ENCODE measurements at places on chromosomes 6 and 20.
A peak's percentile ranks its signal among the peaks of the same experiment; 100 is the strongest.

DNA sequence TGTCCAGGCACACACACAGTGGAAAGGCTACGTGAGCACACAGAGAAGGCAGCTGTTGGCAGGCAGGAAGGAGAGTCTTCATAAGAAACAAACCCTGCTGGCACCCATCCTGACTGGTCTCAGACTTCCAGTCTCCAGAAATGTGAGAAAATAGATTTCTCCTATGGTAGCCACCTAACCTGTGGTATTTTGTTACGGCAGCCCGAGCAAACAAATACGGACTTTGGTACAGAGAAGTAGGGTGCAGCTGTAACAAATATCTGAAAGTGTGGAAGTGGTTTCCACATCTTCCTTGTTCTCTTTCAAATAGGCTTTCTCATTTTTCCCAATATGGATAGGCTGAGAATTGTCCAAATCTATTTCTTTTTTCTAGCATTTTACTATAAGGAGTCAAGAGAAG is 94.6 kb downstream of the ADGB start:
- DNase-seq: no peak

- no peak for DNase-seq
These were observed 534 bp downstream of the KIAA1755 start for GRCh38 chr20:38260025-38260377.

GRCh38 chr20:57698867-57699275 is 10.9 kb downstream of the PMEPA1 start:
- no peak for DNase-seq

GRCh38 chr6:130019326-130020072 is 1.1 kb downstream of the L3MBTL3 start:
- peak; percentile 47 for DNase-seq

- no peak for DNase-seq
These were observed 25.3 kb downstream of the RIPOR2 start for GRCh38 chr6:24910331-24910960.

- DNase-seq: no peak
These were observed 112.5 kb downstream of the SOBP start for GRCh38 chr6:107602321-107603005.

DNA sequence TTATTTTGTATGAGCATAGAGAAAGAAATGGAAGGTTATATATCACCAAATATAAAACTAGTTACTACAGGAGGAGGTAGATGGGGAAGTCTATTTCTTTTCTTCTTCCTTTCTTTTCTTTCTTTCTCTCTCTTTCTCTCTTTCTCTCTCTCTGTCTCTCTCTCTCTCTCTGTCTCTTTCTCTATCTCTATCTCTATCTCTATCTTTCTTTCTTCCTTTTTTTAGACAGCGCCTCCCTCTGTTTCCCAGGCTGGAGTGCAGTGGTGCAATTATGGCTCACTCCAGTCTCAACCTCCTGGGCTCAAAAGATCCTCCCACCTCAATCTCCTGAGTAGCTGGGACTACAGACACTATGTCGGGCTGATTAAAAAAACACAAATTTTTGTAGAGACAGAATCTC is 10.2 kb upstream of the SGK1 start:
- DNase-seq: no peak

DNA sequence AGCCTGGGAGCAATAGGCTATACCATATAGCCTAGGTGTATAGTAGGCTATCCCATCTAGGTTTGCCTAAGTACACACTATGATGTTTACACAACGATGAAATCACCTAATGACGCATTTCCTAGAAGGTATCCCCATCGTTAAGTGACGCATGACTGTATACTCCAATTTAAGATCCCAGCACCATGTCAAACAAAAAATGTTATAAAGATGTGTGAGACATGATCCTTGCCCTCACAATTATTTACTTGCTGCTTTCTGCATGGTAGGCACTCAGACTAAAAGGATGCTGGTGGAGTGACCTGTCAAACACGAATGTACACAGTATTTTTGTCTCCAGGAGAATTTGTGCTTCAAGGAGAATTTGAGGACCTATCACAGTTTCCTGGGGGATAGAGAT is 32.3 kb downstream of the SNAP25 start:
- no peak for DNase-seq

- DNase-seq: no peak
These were observed 37.0 kb upstream of the RAB23 start for GRCh38 chr6:57259064-57259463.

DNA sequence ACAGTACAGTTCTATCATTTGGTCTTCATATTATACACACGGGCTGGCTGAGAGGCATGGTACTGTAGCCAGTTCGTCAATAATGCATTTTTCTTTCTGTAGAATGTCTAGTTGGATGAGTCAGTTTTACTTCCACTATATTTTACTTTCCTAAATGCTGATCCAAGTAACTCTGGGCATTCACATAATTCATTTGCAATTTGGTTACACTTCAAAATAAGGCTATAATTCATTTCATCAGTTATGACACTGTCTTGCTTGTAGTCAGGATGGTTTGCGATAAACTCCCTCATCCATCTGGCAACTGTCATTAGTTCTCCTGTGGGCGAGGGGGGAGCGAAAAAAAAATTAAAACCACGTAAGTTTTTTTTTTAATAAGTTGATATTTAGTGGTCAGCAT is 46.3 kb downstream of the GCLC start:
- DNase-seq: no peak

DNA sequence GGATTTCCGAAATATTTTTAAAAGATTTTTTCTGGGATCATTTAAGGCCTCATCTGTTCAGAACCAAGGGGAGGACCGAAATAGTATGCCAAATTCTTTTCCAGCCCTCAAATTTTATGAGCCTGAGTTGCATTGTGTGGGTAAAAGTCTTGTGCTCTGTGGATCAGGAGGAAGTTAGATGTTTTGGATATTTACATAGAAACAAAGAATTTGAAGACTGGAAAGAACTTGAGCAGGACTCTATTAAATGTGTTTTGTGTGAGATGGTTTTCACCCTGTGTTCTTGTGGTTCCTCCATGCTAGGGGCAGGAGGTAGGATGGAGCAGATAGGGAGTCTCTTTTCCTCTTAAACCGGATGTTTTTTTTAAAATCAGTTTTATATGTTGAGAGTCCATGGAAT is 329.1 kb downstream of the LAMA2 start:
- DNase-seq: no peak

DNA sequence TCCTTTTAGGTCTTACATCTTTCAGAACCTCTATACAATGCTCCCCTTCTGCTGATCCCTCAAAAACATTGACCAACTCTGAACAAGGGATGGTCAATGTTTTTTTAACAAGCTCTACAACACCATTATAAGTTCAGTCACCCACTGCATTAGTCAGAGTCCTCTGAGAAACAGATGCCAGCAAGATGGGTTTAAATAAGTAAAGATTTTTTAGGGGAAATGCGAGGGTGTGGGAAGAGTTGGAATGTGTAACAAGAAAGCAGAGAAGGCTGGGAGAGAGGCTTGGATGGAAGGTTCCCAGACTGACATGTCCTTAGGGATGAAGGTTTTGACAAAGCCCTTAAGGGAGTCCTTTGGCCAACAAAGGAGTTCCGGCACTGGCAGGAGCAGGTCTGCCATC is 478.3 kb downstream of the FRK start:
- no peak for DNase-seq

DNA sequence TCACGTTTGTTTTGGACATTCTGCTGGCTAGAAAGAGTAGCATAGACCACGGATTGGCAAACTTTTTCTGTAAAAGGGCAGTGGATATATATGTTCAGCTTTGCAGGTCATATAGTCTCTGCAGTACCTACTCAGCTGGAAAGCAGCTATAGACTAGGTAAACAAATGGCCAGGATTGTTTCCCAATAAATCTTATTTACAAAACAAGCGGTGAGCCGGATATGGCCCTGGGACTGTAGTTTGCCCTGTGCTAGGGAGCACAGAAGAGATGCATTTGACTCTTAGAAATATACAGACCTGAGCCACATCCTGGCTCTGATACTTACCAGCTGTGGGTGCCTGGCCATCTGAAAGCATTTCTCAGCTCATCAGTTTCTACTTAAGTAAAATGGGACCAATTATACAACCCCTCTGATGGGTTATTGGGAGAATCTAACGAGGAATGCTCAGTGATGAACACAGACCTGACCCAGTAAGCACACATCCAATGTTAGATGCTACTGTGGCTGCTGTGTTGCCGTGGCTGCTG is 120.7 kb downstream of the TSHZ2 start:
- no peak for DNase-seq

GRCh38 chr20:54115172-54115854 is 44.9 kb upstream of the BCAS1 start:
- no peak for DNase-seq

DNA sequence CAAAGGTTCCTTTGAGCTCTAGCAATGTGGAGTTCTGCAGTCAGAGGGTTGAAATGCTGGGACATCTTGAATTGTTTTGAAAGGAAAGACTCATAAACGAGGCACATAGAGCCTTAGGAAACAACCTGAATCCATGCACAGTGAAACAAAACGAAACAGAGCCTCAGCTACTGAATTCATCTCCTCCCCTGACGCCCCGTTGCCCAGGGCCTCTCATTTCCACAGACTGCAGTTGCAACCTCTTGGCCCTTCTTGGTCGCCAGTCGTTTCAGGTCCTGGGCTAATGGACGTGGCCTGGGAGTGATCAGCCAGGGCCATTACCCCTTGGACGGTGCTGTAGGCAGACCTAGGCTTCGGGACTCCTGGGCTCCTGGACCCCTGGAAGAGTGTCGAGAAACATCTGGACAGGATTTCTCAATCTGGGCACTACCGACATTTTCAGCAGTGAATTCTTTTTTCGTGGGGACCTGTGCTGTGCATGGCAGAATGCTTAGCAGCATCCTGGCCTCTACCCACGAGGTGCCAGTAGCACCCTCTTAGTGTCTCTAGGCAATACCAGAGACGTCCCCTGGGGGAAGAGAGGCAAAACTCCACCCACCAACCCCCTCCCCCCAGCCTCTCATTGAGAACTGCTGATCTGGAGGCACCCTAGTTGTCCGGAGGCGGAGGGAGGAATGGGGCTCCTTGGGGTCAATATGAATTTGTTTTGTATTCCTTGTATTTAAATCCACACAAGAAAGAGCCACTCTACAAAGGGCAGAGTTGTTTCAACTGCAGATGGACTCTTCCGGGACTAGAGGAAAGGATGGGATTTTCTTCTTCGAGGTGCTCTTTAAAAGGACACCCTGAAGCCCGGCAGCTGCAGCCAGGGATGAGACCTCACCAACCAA is 50.2 kb downstream of the TMEM242 start:
- DNase-seq: peak; percentile 45

GRCh38 chr20:50655311-50655880 is 35.9 kb downstream of the RIPOR3 start:
- DNase-seq: no peak

- no peak for DNase-seq
These were observed 257.5 kb downstream of the MMUT start for GRCh38 chr6:49205526-49205925.

DNA sequence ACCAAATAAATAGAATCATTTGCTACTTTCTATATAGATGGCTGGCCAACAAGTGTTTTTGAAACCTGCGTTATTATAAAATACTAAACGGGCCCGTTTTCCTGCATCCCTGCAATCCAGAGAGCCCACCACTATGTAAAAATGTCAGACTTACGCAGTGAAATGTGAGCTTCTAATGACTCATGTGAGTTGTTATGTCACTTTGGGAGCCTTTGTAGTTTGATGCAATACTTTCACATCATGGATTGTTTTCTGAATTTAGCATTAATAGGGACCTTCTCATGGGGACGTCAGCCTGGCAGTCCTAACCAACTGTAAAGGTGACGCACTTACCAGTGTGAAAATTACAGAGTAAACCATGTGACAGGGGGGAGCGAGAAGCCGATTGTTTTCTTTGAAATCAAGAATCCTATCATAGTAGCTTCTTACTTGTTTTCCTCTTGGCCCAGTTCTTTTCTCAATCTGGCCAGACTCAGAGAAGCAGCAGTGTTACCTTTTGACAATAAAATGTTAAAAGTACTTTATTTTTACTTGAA is 75.3 kb downstream of the SSR1 start:
- no peak for DNase-seq

DNA sequence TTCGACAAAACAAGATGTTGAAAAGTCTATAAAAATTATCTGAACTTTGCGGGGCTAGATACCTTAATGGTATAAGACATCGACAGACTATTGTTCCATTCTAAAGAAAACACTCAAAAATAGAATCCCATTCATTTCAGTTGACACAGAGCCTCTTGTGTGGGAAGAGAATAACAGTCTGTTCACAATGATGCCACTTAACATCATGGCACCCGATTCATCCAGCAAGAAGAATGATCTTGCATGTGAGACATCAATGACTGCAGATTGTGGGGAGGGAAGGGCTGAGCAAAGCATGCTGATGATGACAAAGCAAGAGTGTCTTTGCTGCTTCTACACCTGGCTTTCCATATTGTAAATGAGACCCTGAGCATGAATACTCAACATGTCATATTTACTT is 49.7 kb upstream of the ARMH2 start:
- DNase-seq: no peak

GRCh38 chr6:142726616-142727015 is 218.4 kb downstream of the HIVEP2 start:
- no peak for DNase-seq

DNA sequence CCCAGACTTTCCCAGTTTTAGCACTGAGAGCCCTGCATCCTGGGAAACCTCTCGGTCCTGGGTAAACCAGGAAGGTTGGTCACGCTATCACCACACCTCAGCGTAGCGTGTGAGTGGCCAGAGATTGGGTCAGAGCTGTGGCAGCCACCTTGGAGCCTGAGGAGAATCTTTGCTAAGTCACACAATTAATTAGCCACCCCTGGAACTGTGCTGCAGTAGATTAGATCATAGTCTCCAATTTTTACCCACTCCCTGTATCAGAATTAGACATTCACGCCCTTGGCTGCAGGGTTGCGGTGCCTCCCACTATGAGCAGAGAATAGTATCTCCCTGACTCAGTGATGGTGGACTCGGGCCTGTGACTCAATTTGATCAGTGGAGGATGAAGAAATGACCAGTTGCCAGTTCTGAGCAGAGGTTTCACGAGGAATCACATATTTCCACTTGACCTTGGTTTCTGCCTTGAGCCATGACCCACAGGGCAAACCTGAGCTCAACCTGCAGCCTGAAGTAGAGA is 6.0 kb upstream of the PTGIS start:
- no peak for DNase-seq

- DNase-seq: peak; percentile 76
These were observed 1.6 kb downstream of the SLC17A9 start for GRCh38 chr20:62953839-62954703.

- DNase-seq: no peak
These were observed 10.7 kb downstream of the SOD2 start for GRCh38 chr6:159682295-159682694.

- no peak for DNase-seq
These were observed 75.1 kb downstream of the ADGRG6 start for GRCh38 chr6:142376800-142377496.

GRCh38 chr20:22652681-22653588 is 68.6 kb upstream of the FOXA2 start:
- no peak for DNase-seq

DNA sequence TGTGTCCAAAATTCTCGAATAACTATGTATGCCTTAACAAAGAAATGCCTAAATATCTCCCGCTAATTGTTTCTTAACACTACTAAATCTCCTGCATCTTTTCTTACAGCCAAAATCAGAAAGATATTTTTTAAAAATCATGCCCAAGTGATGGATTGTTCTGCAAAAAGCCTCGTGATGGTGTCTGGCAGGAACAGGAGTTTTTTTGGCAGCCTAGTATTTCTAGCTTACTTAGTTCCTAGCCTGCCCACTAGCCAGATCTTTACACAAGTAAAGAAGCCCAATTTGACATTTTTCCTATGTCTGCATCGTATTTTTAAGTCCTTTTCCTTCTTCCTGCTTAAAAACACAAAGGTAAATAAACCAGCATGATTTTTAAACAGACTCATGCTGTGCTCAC is 31.5 kb downstream of the SLC2A12 start:
- DNase-seq: no peak

GRCh38 chr6:112029045-112029822 is 24.7 kb upstream of the CCN6 start:
- DNase-seq: peak; percentile 71
